CD8-positive, alpha-beta memory T cell (primary cell): ENCODE measurements at places on chromosomes 5 and 9.

DNA sequence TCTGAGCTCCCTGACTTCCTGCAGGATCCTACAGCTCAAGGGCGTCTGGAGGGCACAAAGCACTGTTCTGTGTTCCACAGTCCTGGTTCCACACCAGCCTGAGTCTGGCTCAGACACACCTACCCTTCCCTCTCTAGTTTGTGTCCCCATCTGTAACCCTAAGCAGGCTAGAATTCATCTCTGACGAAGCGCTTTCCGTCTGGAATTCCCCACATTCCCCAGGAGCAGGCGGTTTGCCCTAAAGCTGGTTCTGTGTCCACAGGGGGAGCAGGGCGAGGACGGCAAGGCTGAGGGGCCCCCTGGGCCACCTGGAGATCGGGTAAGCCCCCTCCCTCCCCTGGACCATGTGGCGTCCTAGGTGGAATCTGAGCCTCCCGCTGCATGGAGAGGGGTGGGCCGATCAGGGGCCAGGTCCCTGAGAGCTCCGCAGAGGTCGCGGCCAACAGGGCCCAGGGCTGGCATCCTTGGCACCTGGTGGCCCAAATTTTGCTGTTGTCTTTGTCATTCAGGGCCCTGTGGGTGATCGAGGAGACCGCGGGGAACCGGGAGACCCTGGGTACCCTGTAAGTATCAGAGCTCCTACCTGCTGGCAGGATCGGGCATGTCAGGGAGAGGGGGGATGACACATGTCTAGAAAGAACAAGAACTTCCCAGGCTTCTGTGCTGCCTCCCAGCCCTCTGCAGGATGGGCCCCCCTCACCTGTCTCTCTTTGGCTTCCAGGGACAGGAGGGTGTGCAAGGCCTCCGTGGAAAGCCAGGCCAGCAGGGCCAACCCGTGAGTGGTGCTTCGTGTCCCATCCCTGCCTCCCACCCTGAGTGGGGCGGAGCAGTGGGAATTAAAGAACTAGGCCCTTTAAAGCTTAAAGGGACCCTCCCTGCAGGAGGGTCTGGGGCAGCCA is 34.5 kb upstream of the ORM1 start:
- H3K36me3 ChIP-seq, result no peaks in the 10 kb centered on the region
- H3K4me1 ChIP-seq, result no peaks in the 10 kb centered on the region
- peaks cover 4% of the 10 kb centered on the region for H3K27me3 ChIP-seq

- DNase-seq, result no peak
- no peaks in the 10 kb centered on the region for H3K27me3 ChIP-seq
- no peaks in the 10 kb centered on the region for H3K4me1 ChIP-seq
- no peaks in the 10 kb centered on the region for H3K36me3 ChIP-seq
- no peak overlapping the region for H3K4me3 ChIP-seq
These were observed 18.9 kb upstream of the GLIS3 start for GRCh38 chr9:4318741-4319140.

DNA sequence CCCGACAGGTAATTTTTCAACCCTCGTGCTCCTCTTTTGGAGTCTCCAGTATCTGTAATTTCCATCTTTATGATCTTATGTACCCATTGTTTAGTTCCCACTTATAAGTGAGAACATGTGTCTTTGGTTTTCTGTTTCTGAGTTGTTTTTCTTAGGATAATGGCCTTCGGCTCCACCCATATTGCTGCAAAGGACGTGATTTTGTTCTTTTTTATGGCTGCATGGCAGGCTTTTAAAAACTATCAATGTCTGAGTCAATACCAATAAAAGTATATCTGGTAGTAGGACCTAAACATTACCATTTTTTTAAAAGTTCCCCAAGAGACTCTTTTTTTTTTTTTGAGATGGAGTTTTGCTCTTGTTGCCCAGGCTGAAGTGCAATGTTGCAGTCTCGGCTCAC is 3.9 kb upstream of the SLC26A2 start:
- H3K4me1 ChIP-seq, result peaks cover 14% of the 10 kb centered on the region
- H3K27me3 ChIP-seq, result no peaks in the 10 kb centered on the region
- no peak overlapping the region for H3K27ac ChIP-seq
- H3K36me3 ChIP-seq, result no peaks in the 10 kb centered on the region

GRCh38 chr5:97355775-97356174 is 172.7 kb upstream of the RIOK2 start:
- H3K27ac ChIP-seq, result no peak overlapping the region
- no peaks in the 10 kb centered on the region for H3K36me3 ChIP-seq
- no peaks in the 10 kb centered on the region for H3K27me3 ChIP-seq
- no peaks in the 10 kb centered on the region for H3K4me1 ChIP-seq
- H3K4me3 ChIP-seq, result no peak overlapping the region

DNA sequence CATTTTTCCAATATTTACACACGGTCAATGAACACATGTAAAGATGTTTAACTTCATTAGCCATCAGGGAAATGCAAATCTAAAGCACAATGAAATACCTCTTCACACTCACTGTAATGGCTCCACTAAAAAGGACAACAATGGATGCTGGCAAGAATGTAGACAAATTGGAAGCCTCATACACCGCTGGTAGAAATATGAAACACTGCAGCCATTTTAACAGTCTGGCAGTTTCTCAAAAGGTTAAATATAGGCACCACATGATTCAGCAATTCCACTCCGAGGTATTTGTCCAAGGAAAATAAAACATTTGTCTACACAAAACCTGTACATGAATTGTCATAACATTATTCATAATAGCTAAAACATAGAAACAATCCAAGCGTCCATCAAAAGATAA is 20.0 kb downstream of the RNF145 start:
- DNase-seq, result no peak
- peaks cover 7% of the 10 kb centered on the region for H3K4me1 ChIP-seq
- H3K27me3 ChIP-seq, result no peaks in the 10 kb centered on the region
- no peak overlapping the region for H3K4me3 ChIP-seq
